CD4-positive, alpha-beta T cell treated with Interleukin-15 for 1 hour (primary cell): ENCODE measurements at places on chromosomes 12 and 14.

DNA sequence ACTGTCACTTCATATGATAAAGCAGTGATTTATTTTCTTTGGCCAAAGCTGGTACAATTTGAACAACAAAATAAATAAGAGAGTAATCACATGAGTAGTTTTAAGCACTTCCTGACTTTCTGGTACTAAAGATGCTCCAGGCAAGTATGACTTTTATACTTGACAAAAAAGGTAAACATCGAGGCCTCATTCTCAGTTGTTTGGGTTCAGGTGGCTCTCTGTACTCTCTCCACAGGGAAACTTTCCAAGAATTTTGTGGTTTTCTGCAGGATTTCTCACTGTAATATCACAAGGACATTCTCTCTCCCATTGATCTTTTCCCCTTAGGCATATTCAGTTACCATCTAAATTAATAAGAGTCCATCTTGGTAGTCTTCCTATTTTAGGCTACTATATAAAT is 26.6 kb upstream of the KCNC2 start:
- DNase-seq = no peak

GRCh38 chr12:2264651-2265232 is 212.0 kb downstream of the CACNA1C start:
- DNase-seq = no peak

DNA sequence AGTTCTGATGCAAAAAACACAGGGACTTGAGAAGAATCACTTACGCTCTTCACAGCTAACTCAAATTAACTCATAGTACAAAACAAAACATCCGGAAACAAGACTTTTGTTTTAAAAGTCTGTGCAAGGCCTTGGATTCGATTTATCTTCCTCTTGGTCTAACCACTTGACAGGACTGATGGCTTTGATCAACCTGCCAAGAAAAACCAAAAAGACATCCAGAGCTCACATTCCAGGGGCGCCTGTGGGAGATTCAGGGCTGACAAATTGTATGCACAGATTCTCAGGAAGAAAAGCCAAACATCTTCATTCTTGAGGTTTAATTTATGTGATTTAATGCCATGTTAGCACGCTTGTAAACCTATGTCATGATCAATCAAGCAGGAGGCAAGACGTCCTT is 129.1 kb upstream of the TMCC3 start:
- DNase-seq = no peak

DNA sequence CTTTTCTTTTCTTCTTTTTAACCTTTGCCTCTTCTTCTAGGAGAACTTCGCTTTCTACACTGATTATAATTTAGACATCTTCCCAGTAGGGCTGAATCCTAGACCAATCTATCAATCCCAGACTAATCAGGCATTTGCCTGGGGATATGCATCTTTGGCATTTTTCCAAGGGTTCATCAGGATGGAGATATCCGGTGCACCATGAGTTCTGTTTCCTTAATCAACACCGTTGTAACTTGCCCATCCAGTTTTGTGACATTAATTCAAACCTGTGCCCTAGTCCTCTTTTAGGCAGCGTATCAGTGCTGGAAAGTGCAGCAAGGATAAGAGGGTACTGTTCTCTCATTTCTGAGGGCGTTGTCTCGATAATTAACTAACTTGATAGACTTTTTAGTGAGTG is 617 bp upstream of the MGP start:
- no peak for DNase-seq

DNA sequence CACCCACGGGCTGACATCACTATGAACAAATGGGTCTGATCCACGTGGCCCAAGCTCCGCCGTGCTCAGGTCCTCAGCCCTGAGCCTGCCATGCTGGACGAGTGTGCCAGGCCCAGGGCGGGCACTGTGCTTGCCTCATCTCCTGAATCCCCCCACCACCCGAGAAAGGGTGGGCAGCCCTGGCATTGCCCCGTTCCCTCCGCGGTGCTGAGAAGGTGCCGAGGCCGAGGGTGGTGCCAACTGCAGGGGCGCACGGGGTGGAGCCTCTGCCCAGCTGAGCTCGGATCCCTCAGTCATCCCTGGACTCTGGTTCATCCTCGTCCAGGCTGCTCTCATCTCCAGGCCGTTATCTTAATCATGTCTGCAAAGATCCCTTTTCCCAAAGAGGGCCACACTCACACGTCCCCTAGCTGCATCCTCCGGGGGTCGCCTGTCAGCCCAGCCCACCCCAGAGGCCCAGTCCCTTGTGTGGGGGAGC is 60.6 kb downstream of the NOC4L start:
- no peak for DNase-seq

DNA sequence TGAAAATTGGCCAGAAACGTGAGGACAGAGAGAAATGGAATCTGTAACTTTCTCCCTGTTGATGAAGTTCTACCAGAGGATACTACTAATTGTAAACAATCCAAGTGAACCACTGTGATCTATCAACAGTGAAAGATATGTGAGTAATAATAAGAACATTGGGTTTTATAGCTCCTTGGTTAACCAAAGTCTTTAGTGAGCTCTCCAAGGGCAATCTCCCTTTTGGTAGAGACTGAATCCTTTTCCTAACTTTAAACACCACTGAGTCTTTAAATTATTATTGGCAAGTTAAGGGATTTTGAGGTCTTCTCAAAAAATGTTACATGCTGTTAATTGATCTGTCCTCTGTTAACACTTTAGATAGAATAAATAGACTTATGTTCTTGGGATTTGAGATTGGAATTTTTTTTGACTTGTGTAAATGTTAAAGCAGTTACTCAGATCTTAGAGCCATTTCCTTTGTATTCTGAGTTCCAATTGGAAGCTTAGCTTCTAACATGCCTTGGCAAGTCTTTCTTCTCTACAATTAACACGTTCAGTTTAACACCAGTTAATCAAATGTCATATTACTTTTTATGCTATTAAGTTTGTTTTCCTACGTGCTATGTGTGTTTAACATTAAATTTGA is 338.2 kb upstream of the DDHD1 start:
- no peak for DNase-seq

- DNase-seq = no peak
Observed at GRCh38 chr12:61991661-61992060, 268.5 kb upstream of the USP15 start.

GRCh38 chr12:93097417-93097816 is 168.3 kb upstream of the EEA1 start:
- no peak for DNase-seq

DNA sequence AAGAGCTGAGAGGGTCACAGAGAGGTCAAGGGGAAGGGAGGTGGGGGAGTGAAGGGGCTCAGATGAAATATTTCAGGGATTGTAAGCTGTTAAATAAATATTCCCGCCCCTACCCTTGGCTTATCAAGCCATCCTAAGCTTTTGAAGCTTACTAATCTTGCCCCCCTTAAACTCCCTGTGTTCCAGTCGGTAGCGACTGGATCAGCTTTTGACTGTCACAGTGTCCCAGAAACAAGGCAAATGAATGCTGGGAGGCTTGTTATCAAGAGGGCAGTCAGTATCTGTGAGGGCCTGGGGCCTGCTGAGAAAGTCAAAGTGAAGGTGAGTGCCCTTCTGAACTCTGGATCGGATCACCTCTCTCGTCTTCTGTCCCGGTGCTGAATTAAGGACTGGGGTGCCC is 128.1 kb downstream of the DACT1 start:
- no peak for DNase-seq

DNA sequence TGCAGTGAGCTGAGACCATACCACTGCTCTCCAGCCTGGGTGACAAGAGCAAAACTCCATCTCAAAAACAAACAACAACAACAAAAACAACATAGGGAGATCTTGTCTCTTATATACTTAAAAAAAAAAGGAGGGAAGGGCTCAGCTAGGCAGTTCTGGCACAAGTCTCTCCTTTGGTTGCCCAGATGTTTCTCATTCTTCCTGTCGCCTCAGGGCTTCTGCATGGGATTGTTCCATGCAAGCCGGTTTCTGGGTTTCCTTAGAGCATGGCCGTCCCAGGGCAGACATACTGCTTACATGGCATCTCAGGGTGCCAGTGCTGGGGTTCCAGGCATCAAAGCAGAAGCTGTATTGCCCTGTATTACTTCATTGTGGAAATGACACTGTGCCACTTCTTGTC is 5.2 kb upstream of the SLC8B1 start:
- no peak for DNase-seq

DNA sequence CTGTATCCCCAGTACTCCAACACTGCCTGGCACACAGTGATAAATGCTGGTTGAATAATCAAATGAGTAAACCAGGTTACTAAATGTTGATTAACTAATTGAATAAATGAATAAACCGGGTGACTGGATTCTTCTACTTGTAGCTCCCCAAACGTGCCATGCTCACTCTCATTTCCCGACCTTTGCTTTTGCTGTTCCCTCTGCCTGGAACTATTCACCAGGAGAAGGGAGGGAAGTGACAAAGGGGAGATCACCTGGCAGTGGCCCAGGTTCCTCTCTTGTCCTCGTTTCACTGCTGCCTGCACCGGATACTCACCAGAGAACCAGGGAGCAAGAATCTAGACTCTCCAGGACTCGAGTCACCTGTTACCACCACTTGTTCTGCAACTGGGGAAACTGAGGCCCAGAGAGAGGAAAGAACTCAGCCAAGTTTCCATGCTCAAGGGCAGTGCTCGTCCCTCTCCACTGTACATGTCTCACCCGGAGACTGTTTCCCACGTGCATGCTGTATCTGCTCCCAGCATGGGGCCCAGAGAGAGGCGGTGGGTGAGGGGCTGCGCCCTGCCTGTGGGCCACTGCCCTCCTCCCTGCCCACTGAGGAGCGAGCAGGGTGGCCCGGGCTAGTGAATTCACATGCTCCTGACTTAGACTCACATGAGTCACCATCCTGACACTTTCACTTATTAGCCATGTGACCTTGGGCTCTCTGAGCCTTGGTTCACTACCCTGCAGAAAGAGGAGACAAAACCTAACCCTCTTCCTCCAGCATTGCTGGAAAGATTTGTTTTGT is 17.7 kb upstream of the POP5 start:
- DNase-seq = peak; percentile 34

- DNase-seq = no peak
Observed at GRCh38 chr14:71244341-71244740, 337.1 kb downstream of the PCNX1 start.

DNA sequence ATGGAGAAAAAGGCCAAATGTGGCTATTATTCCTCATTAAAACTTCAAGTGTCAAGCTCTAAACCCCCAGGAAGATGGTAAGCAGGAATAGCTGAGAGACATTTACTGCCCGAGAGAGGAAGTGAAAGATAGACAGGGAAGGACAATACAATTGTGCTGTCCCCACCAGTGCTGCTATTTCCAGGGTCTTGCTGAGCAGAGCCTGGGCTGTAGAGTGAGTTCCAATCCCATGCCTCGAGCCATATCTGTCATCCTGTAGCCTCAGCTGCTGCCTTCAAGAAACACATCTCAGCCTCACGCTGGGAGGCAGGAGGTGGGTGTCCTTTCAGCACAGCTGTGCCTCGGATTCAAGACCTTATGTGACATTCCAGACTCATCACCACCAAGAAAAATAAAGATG is 114.0 kb downstream of the RPAP3 start:
- DNase-seq = no peak

- DNase-seq = no peak
Observed at GRCh38 chr12:78951803-78952551, 87.4 kb downstream of the SYT1 start.

GRCh38 chr14:93936245-93936644 is 9.1 kb downstream of the FAM181A start:
- DNase-seq = no peak

GRCh38 chr14:23559010-23559925 is 3.2 kb downstream of the THTPA start:
- DNase-seq = peak; percentile 59

DNA sequence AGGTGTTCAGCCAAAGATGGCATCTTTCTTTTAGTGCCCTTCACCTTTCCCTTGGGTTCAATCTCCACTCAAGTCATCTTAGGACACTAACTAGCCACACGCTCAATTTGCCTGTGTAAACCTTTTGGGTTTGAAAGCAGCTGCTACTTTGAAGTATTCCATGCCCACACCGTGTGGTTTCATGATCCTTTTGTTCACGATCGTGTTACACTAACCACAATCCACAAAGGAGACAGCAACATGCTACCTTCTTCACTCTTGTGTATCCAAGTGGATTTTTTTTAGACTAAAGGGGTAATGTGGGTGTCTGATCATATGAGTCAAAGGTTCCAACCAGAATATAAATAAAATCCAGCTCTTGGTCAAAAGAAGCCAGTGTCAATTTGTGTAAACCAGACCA is 122.7 kb upstream of the FAR2 start:
- DNase-seq = no peak

DNA sequence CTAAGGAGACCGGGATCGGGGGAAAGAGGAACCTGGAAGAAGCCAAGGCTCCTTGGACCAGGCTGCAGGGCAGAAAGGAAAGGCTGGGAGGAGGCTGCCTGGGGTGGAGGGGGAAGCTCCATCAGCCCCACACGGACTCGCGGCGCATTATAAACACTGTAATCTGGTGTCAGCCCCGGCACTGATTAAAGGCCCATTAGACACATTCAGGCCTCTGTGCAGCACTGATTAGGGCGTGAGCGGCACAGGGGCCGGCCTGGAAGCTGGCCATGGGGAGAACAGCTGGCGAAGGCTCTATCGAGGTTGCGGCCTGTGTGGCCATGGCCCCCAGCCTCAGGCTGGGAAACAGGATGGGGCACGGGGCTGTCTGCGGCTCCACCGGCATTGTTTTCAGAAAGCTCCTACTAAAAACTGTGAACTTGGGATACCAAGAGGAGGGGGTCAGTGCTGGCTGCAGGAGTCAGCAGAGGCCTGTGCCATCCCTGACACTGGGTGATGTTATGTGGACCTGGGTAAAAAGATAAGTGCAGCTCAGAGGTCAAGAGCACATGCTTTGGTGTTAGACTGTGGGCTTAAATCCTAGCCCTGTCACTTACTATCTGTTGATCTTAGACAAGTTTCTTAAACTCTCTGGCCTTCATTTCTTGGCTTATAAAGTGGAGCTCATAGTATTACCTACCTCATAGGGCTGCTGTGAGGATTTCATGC is 10.6 kb downstream of the ACVRL1 start:
- DNase-seq = no peak
